ENCODE measurements at places on chromosomes 1 and 21.

- no peak for ATAC-seq
Observed at GRCh38 chr1:228097333-228098081, 5.6 kb downstream of the C1orf35 start.

DNA sequence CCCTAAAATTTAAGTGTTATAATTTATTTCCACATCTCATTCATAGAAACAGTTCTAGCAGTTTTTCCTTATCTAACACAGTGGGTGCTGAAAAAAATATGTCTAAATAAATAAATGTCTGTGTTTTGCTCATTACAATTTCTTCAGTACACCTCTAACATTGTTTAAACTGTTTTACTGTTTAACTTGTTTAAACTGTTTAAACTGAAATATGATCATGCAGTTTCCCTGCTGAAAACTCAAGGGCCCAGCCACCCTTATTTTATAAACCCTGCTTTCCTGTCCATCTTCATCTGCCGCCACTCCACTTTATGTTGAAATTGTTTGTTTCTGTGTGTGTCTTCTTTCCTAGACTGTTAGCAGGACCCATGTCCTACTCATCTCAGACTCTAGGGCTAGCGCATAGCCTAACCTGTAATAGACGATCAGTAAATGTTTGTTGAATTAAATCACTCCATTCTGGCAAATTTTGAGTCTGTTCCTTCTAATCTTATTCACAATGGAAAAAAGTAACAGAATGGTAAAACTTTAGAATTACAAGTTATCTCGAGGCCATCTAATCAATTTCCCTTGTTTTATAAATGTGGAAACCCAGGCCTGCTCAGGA is 9.4 kb upstream of the PIK3C2B start:
- no peak for ATAC-seq

DNA sequence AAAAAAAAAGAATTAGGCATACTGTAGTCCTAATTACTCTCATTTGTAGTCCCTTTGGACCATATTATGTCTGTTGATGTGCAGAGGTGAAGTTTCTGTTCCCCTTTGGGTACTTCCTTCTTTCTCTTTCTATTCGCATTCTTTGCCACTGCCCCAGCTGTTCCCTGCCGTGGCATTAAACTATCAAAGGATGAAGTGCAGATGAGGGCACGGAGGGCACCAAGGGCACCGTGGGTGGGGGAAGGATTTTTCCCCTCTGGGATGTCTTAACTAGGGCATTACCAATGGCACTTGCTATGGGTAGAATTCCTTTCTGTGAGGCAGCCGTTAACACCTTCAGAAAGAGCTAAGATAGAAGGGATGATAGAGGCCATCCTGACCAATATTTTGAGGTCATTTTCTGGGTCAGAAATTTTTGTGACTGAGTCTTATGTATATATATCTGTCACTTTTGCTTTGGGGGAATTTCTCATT is 4.9 kb upstream of the MAPKAPK2 start:
- ATAC-seq = no peak

- ATAC-seq = no peak
Observed at GRCh38 chr1:201288765-201289164, 5.5 kb downstream of the PKP1 start.

Data from SK-N-SH treated with all-trans-retinoic acid at 6 μM for 48 hours (cell line).